ENCODE measurements at places on chromosomes 7 and 10.
A peak's percentile ranks its signal among the peaks of the same experiment; 100 is the strongest.

GRCh38 chr10:109696981-109697775 is 226.1 kb downstream of the XPNPEP1 start:
- no peak for DNase-seq

DNA sequence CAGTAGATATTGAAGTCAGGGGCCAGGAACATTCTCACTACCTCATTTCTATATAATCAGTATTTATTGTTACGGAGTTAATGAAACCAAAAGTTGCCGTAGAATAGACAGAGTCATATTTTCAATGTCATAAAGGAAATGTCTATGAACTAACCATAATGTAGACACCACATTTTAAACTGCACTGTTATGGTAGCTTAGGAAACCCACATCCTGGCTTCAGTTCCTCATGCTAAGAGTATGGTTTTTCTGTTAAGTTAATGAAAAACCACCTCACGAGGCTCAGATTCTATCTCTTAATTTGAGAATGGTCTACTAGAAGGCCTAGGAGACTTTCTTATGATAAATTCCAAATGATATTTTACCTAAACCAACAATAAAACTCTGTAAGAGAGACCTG is 166.5 kb downstream of the TMEM26 start:
- DNase-seq = peak; percentile 65

- no peak for DNase-seq
These were observed 24.6 kb upstream of the GNAT3 start for GRCh38 chr7:80536426-80536825.

GRCh38 chr7:122709930-122710646 is 7.4 kb upstream of the RNF148 start:
- DNase-seq = no peak

DNA sequence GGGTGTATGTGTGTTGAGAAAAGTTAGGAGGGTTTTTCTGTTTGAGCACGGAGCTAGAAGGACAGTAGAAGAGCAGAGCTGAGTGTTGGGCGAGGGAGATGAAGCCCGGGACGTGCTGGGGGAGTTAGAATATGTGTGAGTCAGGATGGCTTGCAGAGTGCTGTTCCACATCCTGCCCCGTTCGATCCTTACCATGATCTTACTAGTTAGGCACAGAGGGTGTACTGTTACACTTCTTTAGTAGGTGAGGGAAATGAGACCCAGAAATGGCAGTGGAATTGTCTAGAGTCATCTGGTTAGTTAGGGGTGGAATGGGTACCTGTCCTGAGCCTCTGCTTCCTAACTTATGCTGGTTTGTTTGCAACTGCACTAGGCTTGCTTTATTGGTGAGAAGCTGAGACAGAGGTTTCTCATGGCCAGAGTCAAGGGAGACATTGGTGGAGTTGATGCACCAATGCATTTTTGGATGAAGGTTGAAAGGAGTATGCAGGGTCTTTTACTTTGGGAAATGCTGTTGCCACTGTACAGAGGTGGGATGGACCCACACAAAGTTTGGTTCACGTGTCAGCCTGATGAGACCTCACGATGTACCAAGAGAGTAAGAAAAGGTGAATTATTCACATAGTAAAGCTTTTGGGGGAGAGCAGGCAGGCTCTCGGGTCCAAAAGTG is 42.4 kb downstream of the CCNY start:
- DNase-seq = no peak

DNA sequence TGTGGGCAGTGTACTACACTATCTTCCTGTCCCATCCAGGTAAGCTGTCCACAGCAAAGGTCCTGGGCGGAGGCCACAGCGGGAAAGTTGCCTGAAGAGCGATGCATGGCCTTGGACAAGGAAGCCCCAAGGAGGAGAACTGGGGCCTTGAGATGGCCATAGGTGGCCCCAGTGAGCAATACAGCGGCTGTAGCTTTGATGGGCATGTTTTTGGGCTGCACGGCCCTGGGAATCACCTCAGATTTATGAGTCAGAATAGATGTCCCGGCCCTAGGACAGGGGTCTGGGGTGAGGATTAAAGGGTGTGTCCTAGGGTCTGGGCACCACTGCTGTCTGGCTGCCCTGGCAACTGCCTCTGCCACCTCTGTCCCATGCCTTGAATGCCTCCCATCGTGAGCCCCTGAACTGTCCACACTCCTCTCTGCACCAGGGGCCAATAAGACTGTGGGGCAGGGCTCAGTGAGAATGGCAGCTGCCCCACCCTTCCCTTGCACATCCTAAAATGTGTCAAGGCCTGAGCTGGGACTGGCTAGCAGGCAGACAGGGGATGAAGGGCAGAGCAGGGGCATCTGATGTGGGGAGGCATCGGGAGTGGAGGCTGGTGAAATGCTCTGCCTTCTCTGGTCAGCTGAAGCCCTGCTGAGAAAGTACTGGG is 9.4 kb upstream of the IRF5 start:
- no peak for DNase-seq

- DNase-seq = no peak
These were observed 25.3 kb downstream of the PRSS2 start for GRCh38 chr7:142796001-142796500.
